GM19239 (cell line): ENCODE measurements at places on chromosomes 3 and 15.

GRCh38 chr3:9195390-9195789 lies 54.1 kb downstream of the SRGAP3 start:
- no peak for DNase-seq

- no peak for DNase-seq
Measured at GRCh38 chr3:177056927-177057326, 140.4 kb downstream of the TBL1XR1 start.

DNA sequence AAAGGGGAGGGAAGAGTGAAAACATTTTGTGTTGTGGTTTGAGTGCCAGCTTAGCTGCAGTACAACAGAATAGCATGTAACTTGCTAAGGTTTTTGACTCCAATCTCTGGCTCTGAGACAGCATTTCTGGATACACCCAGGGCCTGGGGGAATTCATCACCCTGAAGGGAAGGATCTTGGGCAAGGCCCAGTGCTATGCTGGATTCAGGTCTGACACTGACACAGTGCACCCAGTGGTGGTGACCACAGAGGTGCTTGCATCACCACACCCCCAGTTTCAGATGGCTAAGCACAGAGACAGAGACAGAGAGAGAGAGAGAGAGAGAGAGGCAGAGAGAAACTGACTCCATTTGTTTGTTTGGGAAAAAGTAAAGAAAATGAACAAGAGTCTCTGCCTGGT lies 74.1 kb upstream of the KBTBD8 start:
- DNase-seq, result no peak

DNA sequence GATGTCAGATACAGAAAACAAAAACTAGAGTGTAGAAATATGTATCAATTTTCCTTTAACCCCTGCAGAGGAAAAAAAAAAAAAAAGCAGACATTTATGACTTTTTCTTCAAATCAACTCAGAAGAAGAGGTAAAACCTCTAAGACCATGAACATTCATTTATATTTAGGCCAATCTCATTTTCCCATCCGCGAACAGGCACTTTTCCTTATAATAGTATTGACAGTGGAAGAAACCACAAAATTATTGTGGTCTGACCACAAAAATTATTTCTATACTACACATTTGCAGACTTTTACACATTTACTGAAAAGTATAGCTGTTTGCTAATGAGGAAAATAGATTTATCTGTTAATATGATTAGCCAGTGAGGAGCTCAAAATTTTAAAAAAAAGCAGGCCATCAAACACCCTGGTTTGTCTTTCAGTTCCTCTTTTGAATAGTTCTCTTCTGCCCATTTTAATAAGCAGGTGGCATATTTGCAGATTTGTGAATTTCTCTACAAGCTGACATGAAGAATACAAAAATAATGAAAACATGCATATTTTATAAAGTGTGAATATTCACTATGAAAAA lies 5.7 kb downstream of the OSBPL11 start:
- no peak for DNase-seq

GRCh38 chr15:41474941-41475340 lies 18.7 kb upstream of the ITPKA start:
- DNase-seq, result no peak

DNA sequence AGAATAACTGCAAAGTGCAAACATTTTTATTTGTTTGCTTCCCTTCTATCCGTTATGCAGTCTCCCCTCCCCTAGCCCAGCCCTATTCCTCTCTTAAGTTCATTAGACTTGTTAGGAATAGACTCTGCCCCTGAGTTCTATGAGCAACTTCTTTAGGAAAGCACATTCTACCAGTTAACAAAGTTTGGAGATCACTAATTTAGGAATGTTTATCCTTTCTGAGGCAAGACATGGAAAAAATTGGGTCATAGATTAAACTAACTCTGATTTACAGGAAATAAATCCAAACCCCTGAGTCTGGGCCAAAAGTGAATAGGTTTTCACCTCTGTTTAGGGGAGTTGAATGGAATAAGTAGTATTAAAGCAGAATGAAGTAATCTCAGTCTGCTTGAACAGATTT lies 34.4 kb downstream of the C3orf80 start:
- DNase-seq, result no peak

- no peak for DNase-seq
Measured at GRCh38 chr3:177729956-177730681, 532.8 kb upstream of the TBL1XR1 start.

- no peak for DNase-seq
Measured at GRCh38 chr3:152574461-152575079, 260.4 kb upstream of the P2RY1 start.

GRCh38 chr15:90082140-90082715 lies 20.0 kb downstream of the IDH2 start:
- DNase-seq, result no peak

DNA sequence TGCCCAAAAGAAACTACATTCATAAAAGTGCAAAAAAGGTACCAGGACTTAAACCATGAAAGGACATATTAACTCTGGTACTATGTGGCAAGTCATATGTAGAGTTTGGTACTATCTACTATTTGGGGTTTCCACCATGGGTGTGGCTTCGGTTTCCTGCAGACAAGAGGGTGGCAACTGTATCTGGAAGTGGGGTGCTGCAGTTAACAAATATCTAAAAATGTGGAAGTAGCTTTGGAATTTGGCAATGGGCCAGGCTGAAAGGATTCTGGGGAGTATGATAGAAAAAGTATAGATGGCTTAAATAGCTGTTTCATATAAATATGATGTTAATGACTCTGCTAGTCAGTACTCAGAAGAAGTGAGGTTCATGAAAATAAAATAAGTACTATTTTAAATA lies 44.0 kb downstream of the PLSCR2 start:
- no peak for DNase-seq

DNA sequence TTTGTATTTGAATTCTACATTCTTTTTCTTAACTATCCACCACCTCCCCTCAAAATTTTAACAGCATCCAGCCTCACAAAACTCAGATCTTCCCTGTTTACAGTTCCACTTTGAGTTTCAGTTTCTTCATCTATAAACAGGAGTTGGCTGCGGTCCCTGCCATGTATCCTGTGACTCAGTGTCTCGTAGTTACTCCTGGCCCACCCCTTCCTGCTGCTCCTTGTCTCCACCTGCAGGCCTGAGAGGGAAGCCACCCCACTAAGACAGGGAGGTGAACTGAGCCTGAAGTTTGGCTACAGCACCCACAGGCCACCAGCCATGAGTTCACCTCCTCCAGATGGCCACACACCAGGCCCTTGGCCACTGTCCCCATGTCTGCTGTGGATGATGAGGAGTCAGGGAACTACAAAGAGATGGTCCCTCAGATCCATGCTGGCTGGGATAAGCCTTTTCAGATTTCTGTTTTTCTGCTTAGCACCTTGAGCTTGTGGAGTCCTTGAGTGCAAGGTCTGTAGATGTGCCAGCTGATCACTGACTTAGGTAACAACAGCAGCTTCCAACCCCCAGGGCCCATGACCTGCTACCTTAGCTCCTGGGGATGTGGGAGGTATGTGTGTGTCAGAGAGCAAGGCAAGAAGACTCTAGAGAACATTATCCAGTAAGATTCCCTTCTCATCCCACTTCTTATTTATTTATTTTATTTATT lies 37.5 kb downstream of the CD86 start:
- DNase-seq, result no peak

DNA sequence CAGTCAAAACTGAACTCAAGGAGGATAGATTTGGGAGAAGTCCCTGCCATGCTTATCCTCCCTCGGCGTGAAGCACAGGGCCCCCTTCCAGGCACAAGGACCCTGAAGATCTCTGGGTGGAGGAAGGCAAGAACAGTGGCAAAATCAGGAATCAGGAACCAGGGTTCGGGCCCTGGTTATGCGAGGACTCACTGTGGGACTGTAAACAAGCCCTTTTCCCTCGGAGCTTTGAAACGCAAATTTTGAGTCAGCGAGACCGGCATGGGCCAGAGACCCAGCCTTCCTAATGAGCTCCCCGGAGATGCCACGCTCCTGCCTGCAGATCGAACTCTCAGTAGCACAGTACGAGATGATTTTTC lies 70.1 kb downstream of the SLC12A8 start:
- DNase-seq, result no peak

DNA sequence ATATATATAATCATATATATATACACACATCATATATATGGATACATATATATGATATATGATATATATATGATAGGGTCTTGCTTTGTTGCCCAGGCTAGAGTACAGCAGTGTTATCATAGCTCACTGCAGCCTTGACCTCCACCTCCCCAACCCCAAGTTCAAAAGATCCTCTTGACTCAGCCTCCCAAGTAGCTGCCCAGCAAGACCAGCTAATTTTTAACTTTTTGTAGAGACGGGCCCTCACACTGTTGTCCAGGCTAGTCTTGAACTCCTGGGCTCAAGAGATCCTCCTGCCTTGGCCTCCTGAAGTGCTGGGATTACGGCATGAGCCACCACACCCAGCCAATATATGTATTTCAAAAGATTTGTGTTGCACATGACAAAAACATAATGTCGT lies 83.0 kb downstream of the TBL1XR1 start:
- no peak for DNase-seq

DNA sequence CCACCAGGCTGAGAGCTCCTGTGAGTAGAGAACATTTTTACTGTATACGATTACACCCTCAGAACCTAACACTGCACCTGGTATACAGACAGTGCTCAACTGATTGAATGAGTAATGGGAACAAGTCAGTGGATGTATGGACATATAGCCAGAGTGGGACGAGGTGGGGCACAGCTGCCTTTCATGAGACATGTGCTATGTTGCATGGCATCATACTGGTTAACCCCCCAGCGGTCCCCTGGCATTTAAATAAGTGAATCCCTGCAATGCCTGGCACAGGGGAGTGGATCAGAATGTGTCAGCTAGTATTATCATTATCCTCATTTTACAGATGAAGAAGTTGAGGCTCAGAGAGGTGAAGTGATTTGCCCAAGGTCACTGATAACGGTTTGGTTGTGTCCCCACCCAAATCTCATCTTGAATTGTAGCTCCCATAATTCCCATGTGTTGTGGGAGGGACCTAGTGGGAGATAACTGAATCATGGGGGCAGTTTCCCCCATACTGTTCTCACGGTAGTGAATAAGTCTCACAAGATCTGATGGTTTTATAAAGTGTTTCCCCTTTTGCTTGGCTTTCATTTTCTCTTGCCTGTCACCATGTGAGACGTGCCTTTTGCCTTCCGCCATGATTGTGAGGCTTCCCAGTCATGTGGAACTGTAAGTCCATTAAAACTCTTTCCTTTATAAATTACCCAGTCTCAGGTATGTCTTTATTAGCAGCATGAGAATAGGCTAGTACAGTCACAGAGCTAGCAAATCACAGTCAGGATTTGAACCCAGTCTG lies 56.0 kb upstream of the ATP2B2 start:
- no peak for DNase-seq

- DNase-seq, result no peak
Measured at GRCh38 chr15:80694611-80695098, 455 bp upstream of the ABHD17C start.

DNA sequence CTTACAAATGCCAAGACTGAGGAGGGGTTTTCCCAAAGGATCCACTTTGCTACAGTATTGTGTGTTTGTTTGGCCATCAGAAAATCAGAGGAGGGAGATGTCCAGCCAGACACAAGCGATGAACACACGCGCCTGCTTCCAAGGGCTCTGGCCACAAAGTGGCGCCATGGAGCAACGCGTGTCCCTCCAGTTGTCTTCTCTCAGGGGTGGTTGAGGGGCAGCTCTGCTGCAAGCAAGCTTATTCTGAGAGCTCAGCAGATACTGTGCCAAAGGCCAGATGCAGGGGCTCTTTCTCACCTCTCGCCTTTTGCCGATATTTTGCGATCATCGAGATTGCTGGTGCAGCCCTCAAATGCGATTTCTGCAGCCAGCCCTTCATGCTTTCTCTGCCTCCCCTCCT lies 88.9 kb upstream of the OSBPL11 start:
- no peak for DNase-seq

DNA sequence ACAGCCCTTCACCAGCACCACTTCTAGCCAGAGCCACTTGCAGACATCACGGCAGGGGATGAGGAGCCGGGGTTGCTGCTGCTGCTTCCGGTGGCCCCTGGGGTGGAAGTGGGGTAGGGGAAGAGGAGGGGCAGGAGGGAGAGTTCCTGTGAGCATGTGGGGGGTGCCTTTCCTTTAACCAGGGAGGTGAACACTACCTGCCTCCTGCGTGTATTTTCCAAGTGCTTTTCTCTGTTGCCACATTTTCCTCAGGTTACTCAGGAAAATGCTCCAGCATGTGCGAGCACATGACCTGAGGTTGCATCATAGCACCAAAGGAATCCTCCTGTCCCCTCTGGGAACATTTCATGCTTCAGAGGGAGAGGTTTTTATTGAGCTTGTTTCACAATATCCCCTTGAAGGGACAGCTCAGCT lies 12.2 kb upstream of the SACM1L start:
- DNase-seq, result no peak

DNA sequence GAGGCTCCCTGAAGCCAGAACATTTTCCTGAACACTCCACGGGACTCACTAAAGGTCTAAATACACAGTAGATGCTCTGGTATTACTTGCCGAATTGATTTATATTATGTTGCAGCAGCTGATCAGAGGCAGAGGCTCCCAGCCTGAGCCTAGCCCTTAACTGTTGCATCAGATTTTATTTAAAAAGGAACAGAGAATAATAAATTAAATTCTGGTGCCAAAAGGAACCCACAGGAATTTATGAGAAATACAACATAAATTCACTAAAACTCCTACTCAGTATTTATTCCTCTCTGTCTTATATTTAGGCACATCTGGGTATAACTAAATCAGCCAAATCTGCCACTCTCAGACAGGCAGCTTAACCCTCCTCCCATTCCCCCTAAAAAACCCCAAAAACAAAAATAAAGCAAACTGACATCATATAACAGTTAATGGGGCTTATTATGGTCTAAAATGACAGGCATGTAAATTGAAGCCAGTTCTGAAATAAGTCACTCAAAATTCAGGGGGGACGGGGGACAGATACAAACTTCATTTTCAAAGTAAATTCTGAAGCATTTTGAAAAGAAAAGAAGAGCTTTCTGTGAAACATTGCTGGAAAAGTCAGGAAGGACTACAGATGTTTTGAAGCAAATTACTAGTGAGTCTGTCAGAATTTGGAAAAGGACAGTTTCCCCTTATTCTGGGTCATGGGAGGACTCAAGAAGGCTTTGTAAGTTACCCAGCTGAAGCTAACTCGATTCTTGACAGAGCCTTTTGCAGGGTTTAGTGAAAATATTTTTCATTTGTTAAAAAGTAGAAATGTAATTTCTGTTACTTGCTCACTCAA lies 53.8 kb upstream of the CORO2B start:
- no peak for DNase-seq

DNA sequence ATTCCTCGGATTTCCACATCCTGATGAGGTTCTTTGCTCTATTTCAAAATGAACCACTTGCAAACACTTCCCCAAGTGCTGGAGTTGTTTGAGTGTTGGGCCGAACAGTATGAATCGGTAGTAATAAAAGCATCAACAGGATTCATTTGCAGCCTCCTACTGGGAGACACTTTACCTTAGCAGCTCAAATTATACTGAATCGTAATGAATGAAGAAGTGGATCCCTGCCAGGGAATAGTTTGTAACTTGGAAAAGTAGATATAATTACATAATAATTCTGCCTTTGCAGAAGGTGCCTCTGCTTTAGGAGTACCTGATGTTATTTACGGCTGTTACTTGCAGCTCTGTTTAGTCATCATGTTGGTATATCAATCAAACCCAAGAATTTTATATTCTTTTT lies 669.1 kb downstream of the CADM2 start:
- no peak for DNase-seq
